ENCODE measurements at places on chromosomes 1 and 21. TPM values are rescaled to one million over a fixed set of nuclear protein-coding genes. Genes with fewer than 3 reads are reported as not detected.

DNA sequence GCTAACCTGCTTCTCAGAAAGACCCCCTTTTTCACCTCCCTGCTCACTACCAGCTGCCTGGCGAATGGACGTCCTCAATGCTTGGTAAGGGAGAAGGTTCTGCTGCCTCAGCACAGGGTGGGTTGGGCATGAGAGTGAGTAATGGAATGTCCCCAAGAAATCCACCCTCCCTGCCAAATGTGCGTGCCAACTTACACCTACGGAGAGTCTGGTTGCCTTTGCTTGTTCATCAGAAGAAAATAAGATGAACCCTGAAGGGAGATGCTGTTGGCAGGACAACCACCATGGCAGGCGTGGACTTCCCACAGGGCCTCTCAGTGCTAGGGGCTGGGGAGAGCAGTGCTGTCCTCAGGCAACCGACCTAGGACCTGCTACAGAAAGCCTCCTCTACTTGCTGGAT, 106.0 kb downstream of the XCL2 start:
- no peak for DNase-seq

DNA sequence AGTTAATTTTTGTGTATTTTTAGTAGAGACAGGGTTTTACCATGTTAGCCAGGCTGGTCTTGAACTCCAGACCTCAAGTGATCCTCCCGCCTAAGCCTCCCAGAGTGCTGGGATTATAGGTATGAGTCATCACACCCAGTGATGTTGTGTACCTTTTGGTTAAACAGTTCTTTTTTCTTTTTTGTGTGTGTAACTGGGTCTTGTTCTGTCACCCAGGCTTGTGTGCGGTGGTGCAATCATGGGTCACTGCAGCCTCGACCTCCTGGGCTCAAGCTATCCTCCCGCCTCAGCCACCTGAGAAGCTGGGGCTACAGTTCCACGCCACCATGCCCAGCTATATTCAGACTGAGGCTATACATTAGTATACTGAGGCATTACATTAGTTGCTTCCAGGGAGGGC, 37.8 kb downstream of the GABPB2 start:
- no peak for DNase-seq

GRCh38 chr1:230274254-230274653, 151.9 kb downstream of the PGBD5 start:
- no peak for DNase-seq

- DNase-seq: peak; percentile 60
These were observed 169.9 kb downstream of the HS2ST1 start for GRCh38 chr1:87084244-87084836.

DNA sequence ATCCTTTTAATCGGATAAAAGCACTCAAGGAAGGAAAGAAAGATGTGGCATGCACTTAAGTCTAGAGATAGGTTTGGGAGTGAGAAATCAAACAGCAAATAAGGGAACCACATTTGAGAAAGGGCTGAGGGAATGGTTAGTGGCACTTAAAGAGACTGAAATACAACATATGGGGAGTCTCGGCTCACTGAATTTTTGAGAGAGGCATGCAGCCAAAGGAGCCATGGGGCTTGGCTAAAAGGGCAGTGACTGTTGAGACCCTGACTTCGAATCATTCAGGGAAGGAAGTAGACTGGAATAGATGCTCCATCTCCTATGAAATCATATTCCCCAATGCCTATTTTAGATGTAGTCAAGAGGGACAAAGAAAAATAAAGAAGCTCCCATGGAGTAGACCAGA, 58.3 kb upstream of the HAO2 start:
- no peak for DNase-seq

DNA sequence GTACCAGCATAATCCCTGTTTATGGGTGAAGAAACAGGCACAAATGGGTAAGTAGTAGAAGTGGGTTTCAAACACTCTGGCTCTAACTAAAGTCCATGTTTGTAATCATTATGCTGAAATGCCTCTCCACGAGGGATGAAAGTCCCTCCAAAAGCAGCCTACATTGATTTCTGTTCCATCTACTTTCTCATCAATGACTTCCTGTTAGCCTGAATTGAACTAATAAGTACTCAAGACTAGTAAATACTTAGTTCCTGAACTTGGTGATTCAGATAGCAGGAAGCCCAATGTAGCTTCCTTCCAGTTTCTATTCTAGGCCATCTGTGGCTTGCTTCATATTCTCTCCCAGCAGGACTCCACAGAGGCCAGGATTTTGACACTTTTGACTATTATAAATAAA, 11.3 kb upstream of the BACH1 start:
- DNase-seq: peak; percentile 52

DNA sequence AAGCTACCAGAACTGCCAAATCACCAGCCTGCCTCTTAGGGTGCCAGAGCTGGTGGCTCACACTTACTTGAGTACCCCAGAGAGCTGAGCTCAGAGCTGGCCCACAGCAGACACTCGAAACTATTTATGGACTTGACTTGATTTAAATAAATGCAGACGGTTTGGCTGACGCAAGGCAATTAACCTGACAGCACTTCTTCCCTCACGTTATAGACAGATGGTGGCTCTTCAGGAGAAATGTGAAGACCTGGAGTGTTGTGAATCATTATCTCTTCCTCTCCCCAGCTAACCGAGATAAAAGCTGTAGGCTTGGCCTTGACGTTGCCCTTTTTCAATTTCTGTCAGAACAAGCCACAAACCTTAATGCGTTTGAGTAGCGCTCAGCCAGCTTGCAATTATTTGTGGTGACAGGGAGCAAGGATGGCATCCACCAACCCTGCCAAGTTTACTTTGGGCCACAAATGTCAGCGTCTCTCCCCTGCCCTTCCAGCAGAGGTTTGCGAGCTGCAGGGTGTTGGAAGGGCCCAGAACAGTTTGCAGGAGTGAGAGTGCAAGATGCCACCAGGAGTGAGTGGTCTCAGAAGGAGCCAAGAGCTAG, 34.0 kb upstream of the BCAR3 start:
- peak; percentile 32 for DNase-seq

GRCh38 chr1:38077523-38078147, 31.0 kb upstream of the POU3F1 start:
- no peak for DNase-seq

GRCh38 chr1:99675994-99676393, 30.1 kb downstream of the PALMD start:
- no peak for DNase-seq

- DNase-seq: no peak
These were observed 855.8 kb upstream of the PRMT6 start for GRCh38 chr1:106200711-106201110.

- DNase-seq: peak; percentile 30
These were observed 62.7 kb downstream of the CAPN2 start for GRCh38 chr1:223775054-223775453.

GRCh38 chr1:185421485-185422107, 104.6 kb upstream of the IVNS1ABP start:
- no peak for DNase-seq

DNA sequence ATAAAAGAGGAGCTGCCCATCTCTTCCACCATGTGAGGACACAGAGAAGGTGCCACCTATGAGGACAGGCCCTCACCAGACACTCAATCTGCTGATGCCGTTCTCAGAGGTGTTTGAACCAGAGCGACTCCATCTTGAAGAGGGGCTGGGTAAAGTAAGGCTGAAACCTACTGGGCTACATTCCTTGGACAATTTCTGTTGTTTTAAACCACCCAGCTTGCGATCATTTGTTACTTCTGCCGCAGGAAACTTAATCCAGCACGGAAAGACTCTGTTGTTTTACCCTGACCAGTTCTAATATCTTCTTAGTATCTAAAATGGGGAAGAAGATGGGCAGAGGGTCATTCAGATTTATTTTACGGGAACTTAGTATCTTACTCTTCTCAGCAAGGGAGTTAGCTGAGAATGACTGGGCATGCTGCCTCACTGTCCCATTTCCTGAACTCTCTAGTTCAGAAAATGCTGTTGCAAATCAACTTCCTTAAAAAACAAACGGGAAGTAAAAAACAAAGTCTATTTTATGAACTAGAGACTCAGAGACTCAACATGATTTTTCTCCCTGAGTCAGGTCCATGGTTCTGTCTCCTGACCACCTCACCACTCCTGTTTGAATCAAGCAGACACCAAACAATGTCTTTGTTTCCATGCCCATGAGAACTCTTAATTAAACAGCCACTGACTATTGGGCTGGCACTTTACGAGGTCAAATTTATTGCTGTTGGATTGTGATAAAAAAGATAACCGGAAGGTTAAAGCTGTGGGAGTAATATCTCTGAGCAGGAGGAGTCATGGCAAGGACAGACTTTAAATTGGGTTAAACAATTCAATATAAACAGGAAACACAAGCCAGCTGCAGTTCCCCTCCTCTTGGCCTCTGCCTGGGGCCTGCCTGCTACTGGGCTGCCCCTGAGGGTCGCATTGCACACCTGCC, 23.8 kb upstream of the IFNAR1 start:
- no peak for DNase-seq

- DNase-seq: no peak
These were observed 25.6 kb downstream of the PODN start for GRCh38 chr1:53087332-53088285.

GRCh38 chr1:172040466-172040865, 199.2 kb downstream of the DNM3 start:
- DNase-seq: peak; percentile 58

DNA sequence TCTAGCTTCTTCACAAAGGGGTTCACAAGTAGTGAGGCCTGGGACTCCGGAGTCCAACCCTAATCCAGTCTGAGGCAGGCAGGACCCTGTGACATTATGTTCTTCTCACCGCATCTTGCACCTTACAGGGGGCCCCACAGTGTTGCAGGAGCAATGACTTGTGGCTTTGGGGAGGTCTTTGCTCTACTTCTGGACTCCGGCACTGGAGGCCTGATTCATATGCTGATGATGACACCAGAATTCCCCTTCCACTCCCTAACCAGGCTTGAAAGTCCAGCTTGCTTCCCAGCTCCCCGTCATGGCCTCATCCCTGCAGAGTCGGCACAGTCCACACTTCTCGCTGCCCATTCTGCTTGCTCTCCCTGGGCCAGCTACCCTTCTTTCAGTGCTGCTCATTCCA, 96.3 kb upstream of the SLC44A3 start:
- DNase-seq: peak; percentile 71

GRCh38 chr1:100151679-100152078, 18.7 kb downstream of the TRMT13 start:
- no peak for DNase-seq

GRCh38 chr1:88802950-88803349, 88.4 kb downstream of the GTF2B start:
- DNase-seq: peak; percentile 61

GRCh38 chr21:25638660-25639550, at the start of gene JAM2:
Gene JAM2, plus strand, starts transcription at chr21:25639258. Its CDS starts 564 bp downstream, at chr21:25639822.
- peak; percentile 27 for DNase-seq

- DNase-seq: no peak
These were observed 185.2 kb downstream of the LBR start for GRCh38 chr1:225242611-225243010.

GRCh38 chr21:31732597-31733550, 956 bp upstream of the SCAF4 start:
- DNase-seq: peak; percentile 35

GRCh38 chr21:38323721-38324531, 67.1 kb downstream of the KCNJ15 start:
- peak; percentile 94 for DNase-seq

DNA sequence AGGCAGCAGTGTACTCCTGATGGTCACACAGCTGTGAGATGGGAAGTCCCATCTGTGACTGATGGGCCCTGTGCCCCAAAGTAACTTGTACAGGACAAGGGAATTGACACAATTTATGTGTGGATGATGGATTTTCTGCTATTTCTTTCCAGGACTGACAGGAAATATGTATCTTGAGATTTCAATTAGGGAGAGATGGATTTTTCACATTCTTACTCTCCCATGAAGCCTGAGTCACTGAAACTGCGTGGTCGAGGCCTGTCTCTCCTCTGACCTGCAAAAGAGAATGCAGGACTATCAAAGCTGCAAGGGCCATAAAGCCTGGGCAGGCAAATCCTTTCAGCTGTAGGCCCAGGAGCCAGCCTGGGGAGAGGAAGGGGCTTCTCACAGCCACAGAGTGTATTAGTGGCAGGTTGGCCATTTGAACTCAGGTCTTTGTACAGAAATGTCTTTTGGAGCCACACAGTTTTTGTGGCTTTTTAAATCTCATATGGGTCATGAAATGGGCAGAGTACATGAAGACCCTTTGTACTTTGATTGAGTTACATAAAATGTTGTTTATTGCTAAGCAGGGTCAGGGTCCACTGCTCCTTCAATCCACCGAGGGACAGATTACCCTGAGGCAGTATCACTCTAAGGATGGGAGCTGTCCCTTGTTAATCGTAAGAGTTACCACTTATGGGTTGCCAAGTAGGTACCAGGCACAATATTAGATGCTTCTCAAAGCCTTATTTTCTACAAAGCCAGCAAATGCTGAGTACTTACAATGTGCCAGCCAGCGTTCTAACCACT, 14.8 kb downstream of the ALX3 start:
- DNase-seq: peak; percentile 67

ZBTB7B gene
- 7.7 TPM for total RNA-seq

CCDC190 gene
- total RNA-seq: 0.28 TPM

LCE1E gene
- not detected for total RNA-seq

ASPM gene
- total RNA-seq: 27.8 TPM

ELAPOR1 gene
- total RNA-seq: 0.28 TPM

NBPF14 gene
- 24.7 TPM for total RNA-seq

PADI3 gene
- not detected for total RNA-seq

CA6 gene
- total RNA-seq: not detected

SPRR5 gene
- total RNA-seq: not detected
